ENCODE measurements at places on chromosomes 6 and 20.

GRCh38 chr6:47363736-47364135 is 54.0 kb upstream of the TNFRSF21 start:
- no peak for DNase-seq

DNA sequence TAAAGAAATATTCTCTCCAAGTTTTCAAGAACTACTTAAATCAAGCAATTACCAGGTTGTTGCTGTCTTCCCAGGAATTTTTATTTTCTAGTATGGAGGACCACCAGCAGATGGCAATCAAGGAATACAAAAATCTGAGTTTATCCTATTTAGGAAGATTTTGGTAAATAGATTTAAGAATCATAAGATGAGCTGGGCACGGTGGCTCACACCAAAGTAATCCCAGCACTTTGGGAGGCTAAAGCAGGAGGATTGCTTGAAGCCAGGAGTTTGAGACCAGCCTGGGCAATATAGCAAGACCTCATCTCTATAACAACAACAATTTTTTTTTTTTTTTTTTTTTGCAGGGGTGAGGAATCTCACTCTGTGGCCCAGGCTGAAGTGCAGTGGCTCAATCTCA is 19.3 kb upstream of the SEC63 start:
- no peak for DNase-seq

DNA sequence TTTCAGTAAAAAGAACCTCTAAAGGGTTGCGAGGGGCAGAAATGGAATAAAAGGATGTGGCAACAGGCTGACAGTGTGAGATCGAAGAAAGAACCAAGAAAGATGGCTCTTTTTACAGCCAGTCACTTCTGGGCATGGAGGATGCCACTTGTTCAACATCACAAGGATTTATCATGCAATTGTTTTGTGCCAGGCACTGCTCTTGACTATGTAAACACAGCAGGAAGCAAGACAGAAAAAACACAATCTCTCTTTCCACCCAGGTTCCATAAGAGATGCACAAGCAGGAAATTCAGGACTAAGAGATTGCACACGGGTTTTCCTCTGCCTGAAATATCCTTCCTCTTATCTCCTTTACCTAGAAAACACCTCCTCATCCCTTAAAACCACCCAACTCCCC is 38.0 kb downstream of the FOXA2 start:
- DNase-seq = no peak

DNA sequence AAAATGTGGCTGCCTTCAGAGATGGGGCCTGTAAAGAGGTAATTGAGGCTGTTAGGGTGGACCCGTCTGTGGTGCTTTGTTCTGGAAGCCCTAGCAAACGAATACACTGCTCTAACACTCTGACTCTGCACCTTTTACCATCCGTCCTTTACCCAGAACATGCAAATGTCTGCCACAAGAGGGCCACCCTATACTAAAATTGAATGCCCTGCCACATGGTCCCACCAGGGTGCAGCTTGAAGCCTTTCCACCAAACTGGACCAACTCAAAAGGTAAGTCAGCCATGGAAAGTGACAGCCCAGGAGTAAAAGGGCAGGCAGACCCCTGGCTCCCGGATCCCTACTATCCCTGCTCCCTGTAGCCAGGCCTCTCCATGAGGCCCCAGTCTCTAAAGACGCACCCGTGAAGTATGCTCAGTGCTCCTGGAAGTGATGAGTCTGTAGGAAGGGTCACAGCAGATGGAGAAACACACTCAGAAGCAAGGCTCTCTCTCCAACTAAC is 5.8 kb upstream of the BFSP1 start:
- DNase-seq = peak; percentile 75

GRCh38 chr6:130306377-130306776 is 59.4 kb upstream of the TMEM200A start:
- no peak for DNase-seq

DNA sequence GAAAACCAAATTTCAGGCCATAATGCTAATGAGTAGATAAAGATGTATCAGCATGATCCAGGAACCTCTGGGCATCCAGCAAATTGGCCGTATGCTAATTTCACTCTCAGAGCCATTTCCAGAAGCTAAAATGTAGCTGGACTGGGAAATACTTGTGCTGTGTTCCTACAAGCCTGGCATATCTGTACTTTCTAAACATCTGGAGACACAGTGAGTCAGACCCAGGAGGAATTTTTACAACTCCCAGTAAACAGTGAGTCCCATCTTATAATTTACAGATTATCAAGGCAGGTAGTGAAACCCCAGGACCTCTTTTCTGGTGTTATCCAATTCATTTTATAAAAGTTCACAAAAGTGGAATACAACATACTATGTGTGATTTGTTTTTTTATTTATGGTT is 683.0 kb upstream of the ADGRB3 start:
- no peak for DNase-seq

DNA sequence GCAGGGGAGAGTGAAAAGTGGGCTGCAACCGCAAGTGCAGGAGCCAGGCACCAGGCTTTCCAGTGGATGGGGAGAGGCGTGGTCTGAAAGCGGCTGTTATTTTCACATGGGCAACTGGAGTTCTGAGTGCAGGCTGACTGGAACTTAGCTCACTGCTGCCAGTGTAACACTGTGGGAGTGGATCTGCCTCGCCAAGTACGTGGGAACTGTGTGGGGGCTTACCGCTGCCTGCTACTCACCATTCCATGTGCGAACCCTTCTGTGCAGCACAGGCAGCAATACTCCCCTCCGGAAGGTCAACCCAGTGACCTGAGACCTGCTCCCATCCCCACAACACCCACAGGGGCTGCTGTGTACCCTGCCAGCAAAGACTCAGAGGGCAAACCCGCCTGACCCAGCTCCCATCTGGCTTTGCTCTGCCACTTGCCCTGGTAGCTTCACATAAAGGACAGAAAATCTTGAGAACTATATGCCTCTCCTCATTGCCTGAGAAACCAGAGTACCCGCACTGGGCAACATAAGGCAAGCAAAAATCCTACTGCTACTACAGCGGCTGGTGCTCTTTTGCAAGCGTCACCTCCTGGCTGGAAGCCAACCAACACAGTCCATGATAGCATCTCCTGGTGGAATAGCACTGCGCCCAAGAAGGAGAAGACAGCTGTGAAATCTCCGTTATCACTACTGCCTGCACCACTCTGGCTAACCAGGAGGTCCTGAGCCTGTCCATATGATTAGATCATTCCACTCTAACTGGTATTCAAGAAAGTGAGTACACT is 54.4 kb upstream of the SIRPG start:
- DNase-seq = no peak

GRCh38 chr6:126280287-126280686 is 59.6 kb upstream of the CENPW start:
- no peak for DNase-seq

DNA sequence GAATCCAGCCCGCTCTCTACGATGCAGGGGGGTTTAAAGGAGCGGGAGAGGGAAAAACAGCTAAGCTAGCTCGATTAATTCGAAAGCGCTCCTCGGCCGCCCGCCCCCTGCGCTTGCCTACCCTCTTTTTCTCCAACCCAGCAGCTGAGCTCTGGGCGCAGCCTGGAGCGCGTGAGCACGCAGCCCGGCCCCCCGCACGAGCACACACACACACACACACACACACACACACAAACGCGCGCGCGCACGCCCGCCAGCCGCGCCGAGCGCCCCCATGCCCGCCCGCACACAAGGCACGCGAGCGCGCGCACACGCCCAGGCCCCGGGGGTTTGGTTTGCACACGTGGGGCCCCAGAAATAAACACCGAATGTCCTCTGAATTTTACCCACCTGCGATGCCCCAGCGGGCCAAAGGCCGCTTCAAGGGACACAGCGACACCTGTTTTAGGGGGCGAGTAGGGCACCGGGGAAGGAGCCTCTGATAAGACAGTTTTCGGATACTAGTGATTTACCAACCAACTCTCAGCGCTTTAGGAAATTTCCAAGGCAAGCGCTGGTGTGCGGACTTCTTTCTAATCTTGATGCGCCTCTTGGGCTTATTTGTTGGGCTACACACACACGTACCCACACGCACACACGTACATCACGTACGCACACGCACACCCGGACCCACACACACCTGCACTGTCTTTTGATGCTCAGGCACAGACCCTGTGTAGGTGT is 802 bp upstream of the NRN1 start:
- DNase-seq = no peak

DNA sequence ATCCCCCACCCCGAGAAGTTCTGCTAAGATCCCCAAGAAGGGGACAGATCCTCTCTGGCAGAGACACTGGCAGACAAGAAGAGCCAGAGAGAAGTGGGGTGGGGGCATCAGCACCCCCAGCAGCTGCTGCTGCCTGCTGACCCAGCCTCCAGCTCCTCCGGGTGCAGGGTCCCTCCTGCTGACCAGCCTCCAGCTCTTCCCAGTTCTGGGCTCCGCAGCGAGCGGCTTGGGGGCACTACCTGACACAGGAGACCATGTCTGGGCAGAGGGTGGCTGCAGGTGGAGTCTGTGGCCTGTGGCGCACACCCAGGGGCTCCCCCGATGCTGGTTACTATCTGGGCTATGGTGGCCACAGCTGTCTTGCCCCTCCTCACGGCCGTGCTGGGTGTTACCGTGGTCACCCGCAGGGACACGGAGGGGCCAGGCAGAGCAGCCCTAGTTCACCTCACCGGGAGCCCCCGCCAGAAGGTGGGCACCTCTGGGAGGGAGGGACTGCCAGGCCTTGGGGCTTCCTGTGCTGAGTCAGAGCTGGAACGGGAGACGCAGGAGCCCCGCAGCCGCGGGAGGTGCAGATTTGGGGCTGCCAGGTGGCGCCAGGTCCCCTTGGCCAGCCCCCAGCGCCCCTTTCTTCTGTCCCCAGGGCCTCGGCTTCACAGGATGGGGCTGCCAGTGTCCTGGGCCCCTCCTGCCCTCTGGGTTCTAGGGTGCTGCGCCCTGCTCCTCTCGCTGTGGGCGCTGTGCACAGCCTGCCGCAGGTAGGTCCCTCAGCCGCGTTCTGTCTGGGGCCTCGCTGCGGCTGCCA is 630 bp downstream of the LIME1 start:
- DNase-seq = peak; percentile 60

DNA sequence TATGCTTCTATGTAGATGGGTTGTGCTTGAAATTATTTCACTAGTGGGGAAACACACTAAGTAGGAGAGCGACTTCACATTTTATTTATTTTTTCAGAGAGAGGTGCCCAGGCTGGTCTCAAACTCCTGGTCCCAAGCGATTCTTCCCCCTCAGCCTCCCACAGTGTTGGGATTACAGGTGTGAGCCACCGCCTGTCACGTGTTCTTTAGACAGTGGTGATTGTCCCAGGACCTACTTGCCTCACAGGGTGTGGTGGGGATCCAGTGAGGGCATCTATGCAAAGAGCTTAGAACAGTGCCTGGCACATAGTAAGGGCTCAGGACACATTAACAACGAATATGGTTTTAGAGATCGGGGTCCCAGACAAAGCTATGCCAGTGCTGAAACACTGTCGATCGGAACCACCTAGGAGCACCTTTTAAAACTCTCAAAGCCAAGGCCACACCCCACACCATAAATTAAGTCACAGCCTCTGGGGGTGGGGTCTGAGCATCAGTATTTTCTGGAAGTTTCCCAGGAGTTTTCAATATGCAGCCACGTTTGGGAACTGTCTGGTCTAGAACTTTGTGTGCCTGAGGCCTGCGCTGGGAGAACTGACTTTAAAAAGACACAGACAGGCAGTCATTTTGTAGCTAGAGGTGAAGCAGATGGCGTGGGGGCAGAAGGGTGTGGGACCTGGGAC is 4.8 kb upstream of the BCAS4 start:
- no peak for DNase-seq

Measured in CD4-positive, alpha-beta T cell treated with Interleukin-4 for 4 hours (primary cell).